ENCODE measurements at places on chromosomes 7 and 10.

DNA sequence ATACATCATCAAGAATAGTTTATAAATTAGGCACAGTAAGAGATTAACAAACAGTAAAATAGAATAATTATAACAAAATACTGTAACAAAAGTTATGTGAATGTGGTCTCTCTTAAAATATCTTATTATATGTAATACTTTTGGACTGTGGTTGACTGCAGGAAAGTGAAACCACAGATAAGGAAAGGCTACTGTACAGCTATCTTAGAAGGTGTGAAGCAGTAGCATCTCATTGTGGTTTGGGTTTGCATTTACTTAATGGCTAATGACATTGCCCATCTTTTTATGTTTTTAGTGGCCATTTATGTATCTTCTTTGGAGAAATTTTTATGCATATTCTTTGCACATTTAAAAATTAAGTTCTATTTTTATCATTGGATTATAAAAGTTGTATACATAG, 296.4 kb upstream of the MAGI2 start:
- no peak for DNase-seq

- DNase-seq, result no peak
Measured at GRCh38 chr7:31340603-31341002, at the start of gene NEUROD6. Gene NEUROD6 (minus strand): TSS chr7:31340726. CDS start chr7:31339268, 1,458 bp downstream.

- no peak for DNase-seq
Measured at GRCh38 chr7:918441-919113, 35.9 kb downstream of the ADAP1 start.

DNA sequence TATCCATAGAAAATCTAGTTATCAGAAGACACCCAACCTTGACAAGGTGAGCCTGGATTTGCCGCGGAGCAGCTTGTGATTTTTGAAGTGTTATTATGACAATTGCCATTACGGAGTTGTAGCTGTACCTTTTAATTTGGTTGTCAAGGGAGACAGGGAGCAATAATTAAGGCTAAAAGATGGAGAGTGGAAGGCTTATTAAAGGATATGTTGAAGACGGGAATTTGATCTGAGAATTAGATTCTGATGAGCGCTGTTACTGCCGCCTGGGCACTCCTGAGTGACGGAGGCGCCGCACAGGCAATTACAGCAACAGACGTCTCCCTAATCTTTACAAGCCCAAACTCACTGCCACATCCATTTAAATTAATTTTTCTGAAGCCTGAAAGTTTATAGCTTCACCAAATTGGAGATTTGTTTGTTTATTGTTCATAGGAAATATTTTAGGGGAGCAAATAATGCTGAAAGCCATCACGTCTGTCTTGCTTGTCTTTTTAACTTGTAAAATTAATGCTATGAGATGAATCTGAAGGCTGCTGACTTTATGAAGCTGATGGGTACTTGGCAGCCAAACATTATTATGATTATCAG, 475.0 kb upstream of the ADARB2 start:
- DNase-seq, result no peak

GRCh38 chr10:29370097-29371092, 81.5 kb downstream of the LYZL1 start:
- no peak for DNase-seq

DNA sequence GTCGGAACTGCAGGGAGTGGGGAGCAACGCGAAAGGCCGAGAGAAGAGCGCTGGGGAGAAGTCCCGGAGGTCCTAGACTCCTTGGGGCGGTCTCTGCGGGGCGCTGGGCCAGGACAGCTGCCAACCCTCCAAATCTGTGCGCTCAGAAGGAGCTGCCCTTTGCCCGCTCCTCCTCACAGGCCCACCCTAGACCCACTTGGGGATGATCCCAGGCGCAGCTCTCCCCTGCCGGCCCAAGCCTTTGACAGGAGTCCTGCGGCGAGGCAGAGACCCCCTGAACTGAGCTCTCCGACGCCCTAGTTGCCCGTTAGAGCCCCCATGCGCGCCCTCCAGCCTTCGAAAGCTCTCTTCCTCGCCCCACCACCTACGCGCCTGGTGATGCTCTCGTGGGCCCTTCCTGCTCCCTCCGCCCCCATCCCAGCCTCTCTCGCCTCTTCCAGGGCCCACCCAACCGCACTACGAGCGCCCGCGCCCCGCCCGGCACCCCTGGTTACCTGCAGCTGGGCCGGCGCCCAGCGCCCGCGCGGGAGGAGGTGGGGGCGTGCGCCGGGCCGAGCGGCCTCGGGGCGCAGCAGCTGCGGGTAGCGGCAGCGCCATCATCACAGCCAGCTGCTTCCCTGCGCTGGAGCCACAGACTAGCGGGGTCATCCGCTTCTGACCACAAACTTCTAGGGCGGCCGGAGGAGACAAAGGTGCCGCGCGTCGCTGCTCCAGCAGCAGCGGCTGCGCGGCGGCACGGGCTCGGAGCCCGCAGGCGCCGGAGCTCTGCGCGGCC, 353.4 kb downstream of the DNAJB6 start:
- DNase-seq, result no peak

DNA sequence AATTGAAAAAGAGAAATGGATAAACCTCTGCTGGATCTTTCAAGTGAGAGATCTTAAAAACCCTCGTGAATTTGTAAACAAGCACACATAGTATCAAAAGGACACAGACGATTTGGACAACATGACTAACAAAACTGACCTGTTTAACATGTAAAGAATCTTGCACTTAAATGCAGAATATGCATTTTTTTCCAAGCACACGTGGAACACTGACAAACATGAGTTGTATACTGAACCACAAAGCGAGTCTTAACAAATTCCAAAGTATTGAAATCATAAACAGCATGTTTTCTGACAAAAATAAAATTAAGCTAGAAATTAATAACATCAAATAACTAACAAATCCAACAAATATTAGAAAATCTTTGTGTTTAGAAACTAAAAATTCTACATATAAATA, 65.0 kb upstream of the ZNF746 start:
- DNase-seq, result no peak

DNA sequence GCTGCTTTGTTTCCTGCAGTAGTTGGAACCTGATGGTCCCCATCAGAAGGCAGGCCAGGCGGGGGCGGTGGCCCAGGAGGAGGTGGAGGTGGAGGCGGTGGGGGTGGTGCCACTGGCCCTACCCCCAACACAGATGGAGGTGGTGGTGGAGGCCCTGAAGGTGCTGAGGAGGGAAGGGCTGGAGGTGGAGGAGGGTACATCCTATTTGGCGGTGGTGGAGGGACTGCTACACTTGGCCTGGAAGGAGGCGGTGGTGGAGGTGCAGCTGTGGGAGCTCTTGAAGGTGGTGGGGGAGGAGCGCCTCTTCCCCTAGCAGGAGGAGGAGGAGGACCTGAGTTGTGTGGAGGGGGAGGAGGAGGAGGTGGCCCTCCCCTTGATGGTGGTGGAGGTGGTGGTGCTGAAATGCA, 36.8 kb downstream of the LMOD2 start:
- no peak for DNase-seq

DNA sequence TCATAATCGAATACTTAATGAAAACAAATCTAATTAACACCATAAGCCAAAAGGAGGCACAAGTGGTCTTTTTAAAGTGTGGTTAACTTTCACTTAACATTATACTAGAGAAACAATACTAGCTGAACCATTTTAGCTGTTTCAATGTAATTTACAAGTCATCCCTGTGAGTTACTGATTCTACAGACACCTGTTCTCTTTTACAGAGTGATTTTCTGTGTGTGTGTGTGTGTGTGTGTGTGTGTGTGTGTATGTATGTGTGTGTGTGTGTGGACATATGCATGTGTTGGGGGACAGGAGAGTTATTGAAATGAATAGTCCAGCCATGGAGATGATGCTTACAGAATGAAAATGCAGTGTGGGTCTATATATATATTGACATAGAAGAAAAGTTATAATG, 200.2 kb downstream of the DNAJC1 start:
- DNase-seq, result no peak
